Left lobe of liver (tissue), 2 donors: ENCODE measurements at places on chromosomes 4 and X. TPM values are rescaled to one million over a fixed set of nuclear protein-coding genes. Genes with fewer than 3 reads are reported as not detected.

Gene FRMD7
- total RNA-seq: 0.05 TPM

- DNase-seq: no peak
These were observed 553.6 kb upstream of the BOD1L1 start for GRCh38 chr4:14180983-14181601.

Gene PORCN
- 1.9 TPM for total RNA-seq

- DNase-seq: no peak
These were observed 12.9 kb downstream of the CCDC22 start for GRCh38 chrX:49247916-49248811.

DNA sequence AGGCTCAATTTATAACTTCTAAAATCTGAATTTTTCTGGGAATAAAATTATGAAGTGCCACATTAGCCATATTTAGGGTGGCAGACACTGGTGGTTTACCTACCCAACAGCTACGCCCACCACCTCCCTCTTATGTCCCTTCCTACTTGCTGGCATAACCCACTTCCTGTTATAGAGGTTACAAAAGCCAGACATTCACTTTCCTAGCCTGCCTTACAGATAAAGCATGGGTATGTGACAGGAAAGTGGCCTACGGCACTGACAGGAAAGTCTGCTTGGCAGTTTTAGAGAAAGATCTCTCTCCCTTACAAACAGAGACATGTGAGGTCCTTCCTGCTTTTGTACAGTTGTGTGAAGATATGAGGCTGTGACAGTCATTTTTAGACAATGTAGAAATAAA is 12.4 kb downstream of the DDX53 start:
- no peak for DNase-seq

Gene USP17L12
- total RNA-seq: not detected

Gene PLXNB3
- total RNA-seq: 1.4 TPM

Gene RIPPLY1
- 0.75 TPM for total RNA-seq

DNA sequence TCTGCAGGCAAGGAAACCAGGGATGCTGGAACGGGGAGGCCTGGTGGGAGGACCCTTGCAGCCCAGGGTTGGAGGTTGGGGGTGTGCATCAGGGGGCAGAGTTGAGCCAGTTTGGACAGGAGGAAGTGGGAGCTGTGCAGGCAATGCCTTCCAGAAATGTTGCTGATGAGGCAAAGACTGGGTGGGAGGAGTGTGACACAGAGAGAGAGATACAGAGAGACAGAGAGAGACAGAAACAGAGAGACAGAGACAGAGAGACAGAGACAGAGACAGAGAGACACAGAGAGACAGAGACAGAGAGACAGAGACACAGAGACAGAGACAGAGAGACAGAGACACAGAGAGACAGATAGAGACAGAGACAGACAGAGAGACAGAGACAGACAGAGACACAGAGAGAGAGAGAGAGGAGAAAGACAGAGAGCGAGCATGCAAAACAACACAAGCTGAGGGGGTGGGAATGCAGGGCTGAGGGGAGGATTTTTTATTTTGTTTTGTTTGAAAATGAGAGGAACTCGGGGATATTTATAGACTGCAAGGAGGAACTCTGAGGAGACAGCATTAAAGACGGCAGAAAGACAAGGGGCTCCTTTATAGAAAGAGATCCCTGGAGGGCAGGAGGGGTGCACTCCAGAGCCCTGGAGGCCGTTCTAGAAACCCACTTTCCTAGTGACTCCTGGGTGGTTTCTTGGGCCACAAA is 1.9 kb upstream of the HAUS3 start:
- no peak for DNase-seq

DNA sequence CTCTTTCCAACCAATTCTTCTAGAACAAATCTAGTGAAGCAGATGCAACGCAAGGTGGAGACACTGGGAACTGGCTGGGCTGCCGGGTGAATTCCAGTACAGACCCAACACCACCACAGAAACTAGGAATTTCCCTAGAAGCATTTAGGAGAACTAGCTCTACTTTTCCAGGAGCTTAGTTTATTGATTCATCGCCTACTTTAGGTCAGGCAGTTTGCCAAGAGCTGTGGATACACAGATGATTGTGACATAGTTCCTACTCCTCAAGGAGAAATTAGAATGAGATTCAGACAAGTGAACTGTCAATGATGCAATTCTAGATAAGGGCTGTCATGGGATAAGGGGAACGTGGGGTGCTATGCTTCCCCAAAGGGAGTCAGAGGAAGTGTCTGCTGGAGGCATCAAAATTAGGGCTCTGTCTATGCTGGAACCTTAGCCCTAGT is 350.0 kb downstream of the CAMK2D start:
- no peak for DNase-seq

Gene EMCN
- total RNA-seq: 1.8 TPM

Gene SMR3A
- not detected for total RNA-seq

Gene SLC49A3
- total RNA-seq: 7.6 TPM

Gene CFAP99
- 1.3 TPM for total RNA-seq

Gene PNMA3
- 0.23 TPM for total RNA-seq

- no peak for DNase-seq
These were observed 2.6 kb upstream of the ADH5 start for GRCh38 chr4:99091216-99091575.

- no peak for DNase-seq
These were observed 83.5 kb upstream of the AP1S2 start for GRCh38 chrX:15938072-15938471.

Gene GPAT3
- 9.0 TPM for total RNA-seq

- no peak for DNase-seq
These were observed 845.8 kb downstream of the TECRL start for GRCh38 chr4:63563288-63564014.

- no peak for DNase-seq
These were observed at the start of gene KCNIP4 for GRCh38 chr4:21948347-21949072. TSS of gene KCNIP4 (minus strand) at chr4:21948772.

Gene FATE1
- total RNA-seq: not detected

DNA sequence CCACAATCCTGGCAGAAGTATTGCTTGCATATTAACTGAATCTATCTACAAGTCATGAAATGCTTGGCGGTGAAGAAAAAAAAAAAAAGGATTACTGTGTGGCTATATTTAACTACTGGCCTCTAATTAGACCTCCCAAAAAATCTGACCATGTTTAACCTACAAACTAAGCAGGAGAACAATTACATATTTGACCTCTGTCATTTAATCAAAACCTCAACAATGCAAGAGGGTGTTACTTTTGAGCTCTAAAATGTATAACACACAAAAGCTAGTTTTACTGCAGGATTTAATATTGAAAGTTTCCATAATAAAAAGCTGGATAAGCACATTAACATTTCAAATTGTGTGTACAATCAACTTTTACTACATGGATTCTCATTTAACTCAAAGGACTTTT is 1.5 kb downstream of the ITM2A start:
- DNase-seq: no peak

Gene SMARCA1
- total RNA-seq: 22.7 TPM

Gene ATP2B3
- not detected for total RNA-seq

- DNase-seq: peak; percentile 12
These were observed 97.9 kb downstream of the CPZ start for GRCh38 chr4:8690216-8691150.

DNA sequence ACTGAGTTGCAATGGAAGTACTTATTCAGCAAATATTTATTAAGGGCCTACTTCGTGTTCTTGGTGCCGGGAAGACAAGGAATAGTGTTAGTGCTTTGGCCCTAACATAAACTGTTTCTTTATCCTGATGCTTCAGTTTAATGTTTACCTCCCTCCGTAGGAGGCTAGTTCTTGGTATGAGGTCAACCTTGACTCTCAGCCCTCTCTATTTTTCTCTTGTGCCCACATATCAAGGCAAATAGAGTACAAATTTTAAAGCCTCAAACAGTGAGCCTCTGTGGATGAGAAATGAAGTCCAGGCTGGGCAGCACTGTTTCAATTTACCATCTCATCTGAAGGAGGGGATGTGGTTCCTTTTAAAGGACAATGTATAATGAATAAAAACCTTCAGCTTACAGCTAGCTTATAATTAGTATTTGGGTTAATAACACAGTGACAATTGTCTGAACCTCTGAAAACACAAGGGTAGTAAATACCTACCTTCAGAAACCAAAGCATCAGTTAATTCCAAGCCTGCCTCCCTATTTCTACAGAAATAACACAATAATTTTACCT is 68.5 kb downstream of the SH3RF1 start:
- DNase-seq: no peak

Gene PRRG1
- 6.3 TPM for total RNA-seq

Gene ZRSR2
- total RNA-seq: 2.6 TPM

Gene LANCL3
- total RNA-seq: 0.05 TPM

GRCh38 chr4:169397762-169398161 is 127.0 kb upstream of the SH3RF1 start:
- DNase-seq: no peak

GRCh38 chrX:136057567-136057966 is 72.3 kb downstream of the SLC9A6 start:
- no peak for DNase-seq

GRCh38 chr4:31234494-31234893 is 514.3 kb downstream of the PCDH7 start:
- DNase-seq: no peak

Gene RAB28
- 4.8 TPM for total RNA-seq

DNA sequence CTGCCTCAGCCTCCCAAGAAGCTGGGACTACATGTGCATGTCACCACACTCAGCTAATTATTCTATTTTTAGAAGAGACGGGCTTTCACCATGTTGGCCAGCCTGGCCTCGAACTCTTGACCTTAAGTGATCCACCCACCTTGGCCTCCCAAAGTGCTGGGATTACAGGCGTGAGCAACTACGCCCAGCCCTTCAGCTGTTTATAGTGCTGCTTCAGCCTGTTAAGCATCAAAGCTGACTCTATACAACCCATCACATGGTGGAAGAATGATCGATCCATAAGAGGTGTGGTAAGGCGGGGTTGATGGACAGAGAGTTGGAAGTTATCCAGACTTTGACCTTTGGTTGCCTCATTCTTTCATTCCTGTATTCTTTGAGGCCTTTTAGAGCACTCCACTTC is 56.2 kb upstream of the RAPGEF2 start:
- no peak for DNase-seq
